ENCODE measurements at places on chromosomes 1 and 21.

DNA sequence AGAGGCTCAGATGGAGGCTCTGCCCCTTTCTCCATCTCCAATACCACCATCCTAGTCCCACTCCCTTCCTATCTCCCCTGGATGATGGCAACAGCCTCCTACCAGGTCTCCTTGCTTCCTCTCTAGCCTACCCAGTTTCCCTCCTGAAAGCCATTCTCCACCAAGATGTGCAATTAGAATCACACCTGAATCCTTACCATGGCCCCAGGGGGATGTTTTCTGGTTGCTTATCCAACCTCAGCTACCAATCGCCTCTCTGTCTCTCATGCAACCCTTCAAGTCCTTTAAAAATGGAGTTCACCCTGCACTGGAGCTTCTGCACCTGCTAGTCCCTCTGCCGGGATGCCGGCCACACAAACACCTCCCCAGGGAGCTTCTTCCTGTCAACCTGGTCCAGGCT is 2.9 kb downstream of the RCAN1 start:
- no peak for ATAC-seq

DNA sequence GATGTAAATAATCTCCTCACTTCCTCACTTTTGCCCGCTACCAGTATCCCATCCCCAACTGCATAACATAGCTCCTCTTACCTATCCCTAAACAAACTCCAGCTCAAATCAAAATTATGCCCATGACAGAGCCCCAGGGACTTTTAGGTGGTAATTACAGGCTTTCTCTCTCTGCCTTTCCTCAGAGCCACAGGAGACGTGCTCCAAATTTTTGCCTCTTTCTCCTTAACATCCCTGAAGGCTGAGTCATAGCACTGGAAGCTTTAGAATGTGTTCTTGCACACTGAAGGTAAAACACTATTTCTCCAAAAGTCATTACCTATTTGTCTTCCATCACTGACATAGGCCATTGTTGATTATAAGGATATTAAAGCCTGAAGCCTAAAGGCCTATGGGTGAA is 263.5 kb upstream of the PLD5 start:
- ATAC-seq = no peak

DNA sequence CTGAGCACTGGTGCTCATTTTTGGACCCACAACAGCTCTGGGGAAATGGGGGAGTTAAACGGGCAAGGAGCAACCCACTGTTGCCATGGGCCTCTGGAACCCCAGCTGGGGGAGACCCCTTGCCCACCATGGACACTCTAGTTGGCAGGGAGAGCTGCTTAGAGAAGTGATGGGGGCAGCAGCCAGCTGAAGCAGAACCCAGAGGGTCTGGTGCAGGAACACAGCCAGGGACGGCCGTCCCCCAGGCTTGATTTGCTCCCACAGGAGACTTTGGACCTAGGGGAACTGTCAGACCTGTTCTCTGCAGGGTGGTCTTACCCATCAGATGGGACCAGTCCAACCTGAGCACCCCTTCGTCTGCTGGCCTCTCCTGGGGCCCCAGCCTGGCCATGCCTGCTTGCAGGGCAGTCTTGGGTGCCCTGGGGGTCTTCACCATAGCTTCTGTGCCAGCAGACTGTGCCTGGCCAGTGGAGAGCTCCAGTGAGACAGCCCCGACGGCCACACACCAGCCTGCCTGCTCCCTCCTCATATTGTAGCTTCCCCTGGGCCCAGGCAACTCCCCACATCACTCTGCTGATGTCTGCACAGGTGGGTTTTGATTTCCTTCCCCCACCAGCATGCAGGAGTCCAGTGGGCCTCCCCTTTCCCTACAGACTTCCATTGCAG is 11.3 kb downstream of the SPATC1L start:
- ATAC-seq = no peak

DNA sequence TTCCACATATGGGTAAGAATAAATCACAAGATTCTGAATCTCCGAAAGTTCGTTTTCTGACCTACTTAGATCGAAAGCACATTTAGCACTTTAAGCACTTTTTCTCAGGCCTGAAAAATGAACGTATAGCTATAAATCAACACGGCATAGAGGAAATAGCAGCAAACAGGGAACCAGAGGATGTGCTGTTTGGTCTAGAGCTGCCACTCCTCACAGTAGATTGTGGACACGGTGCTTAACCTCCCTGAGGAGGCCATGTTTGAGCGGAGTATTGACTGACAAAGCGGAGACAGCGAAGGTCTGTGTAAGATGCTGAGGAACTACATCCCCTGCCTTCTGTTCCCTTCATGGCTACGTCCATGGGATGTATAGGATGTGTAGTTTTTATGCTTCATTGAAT is 452.8 kb upstream of the NCAM2 start:
- no peak for ATAC-seq

- ATAC-seq = no peak
Observed at GRCh38 chr1:174928541-174928940, 71.2 kb upstream of the CACYBP start.

DNA sequence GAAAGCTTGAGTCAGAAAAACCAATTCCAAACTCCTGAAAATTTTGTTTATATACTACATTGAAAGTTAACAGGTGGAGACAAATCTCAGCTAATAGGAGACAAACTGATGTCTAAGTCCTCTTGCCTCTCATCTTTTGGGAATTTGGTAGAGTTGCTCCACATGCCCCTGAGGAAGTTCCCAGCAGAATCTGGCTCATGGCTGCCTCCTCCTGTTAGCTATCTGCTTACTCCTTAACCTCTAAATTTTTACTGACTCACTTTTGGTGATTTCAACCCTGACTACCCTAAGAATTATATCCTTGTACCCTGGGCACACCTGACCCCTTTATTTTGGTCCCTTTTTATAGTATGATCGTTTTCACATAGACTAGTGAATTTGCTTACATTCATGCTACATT is 633.7 kb upstream of the USP24 start:
- peak; percentile 58 for ATAC-seq

DNA sequence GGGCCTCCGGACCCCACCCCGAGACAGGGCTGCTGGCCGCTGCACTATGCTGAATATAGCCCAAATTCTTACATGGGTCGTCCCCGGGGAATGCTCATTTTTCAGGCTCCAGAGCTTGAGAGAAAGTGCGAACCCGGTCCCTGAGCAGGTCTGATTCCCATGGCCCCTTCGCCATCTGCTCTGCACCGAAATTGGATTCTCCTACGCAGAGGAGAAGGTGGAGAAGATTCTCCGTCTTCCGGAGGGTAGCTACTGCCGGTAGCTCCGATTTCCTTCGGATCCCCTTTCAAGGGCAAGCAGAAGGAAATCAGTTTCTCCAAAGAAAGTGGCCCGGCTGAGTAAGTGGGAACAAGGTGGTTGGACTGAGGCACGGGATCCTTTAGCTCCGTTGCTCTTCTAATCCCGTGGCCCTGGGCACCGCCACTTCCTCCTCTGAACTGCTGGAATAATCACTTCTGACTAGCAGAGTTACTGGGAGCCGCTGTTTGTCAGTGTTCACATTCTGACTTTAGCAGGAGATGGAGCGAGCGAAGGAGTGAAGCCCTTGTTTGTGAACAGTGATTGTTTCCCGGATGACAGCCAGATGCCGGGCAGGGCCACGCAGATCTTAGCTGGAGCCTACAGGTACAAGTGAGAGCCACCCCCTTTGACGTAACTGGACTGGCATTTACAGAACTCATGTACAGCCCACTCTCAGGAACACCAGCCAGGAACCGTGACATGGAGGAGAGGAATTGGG is 1.1 kb upstream of the ZNF496 start:
- ATAC-seq = peak; percentile 10

DNA sequence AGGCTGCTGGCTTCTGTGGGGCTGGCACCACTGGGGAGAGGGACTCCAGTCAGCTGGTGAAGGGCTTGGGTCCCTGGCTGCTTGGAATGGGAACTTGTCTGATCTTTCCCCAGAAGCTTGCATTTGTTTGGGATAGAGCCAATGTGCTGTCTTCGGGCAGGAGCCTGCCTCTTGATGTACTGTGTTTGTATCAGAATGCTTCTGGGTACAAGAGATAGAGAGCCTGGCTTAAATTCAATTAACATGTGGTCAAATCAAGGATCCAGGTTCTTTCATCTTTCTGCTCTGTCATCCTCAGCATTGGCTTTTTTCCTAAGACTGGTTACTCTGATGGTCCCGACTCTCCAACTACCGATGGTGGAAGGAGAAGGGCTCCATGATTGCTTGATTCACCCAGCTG is 16.0 kb upstream of the PROK1 start:
- no peak for ATAC-seq

DNA sequence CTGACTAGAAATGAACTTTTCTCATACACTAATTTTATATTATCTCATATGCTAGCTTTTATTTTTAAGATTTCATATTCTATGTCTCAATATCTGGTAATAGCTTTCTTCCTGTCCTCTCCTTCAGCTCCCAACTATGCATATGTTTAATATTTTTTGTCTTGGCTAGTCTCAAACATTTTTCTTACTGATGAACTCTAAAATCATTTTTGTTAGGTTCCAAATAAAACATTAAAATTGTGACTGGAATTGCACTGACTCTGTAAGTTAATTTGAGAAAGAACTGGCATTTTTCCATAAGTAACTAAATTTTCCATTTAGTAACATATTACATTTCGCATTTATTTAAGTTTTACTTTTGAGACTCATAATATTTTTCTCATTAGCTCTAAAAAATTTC is 368.5 kb upstream of the DPYD start:
- ATAC-seq = no peak

- no peak for ATAC-seq
Observed at GRCh38 chr1:232322162-232322734, 307.7 kb downstream of the SIPA1L2 start.

DNA sequence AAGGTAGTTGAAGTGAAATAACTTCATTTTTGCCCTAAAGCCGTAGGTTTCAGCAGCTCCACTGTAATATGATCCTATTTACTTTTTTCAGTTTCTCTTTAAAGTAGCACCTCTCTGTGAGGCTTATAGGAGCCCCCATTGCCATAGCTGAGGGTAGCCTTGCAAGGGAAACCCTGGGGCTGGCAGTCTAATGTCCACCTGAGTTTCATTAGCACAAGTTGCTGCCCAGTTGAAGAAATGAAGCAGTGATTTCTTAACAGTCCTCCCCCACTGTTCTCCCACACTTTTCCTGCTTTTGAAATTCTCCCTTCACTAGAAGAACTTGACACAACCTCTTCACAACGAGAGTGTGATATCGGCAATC is 1.5 kb downstream of the HMCN1 start:
- ATAC-seq = peak; percentile 19

GRCh38 chr1:36387141-36387949 is 1.6 kb upstream of the STK40 start:
- ATAC-seq = no peak

- ATAC-seq = no peak
Observed at GRCh38 chr1:61391730-61392129, 309.4 kb downstream of the NFIA start.

GRCh38 chr1:239467730-239468129 is 81.4 kb downstream of the CHRM3 start:
- ATAC-seq = no peak

DNA sequence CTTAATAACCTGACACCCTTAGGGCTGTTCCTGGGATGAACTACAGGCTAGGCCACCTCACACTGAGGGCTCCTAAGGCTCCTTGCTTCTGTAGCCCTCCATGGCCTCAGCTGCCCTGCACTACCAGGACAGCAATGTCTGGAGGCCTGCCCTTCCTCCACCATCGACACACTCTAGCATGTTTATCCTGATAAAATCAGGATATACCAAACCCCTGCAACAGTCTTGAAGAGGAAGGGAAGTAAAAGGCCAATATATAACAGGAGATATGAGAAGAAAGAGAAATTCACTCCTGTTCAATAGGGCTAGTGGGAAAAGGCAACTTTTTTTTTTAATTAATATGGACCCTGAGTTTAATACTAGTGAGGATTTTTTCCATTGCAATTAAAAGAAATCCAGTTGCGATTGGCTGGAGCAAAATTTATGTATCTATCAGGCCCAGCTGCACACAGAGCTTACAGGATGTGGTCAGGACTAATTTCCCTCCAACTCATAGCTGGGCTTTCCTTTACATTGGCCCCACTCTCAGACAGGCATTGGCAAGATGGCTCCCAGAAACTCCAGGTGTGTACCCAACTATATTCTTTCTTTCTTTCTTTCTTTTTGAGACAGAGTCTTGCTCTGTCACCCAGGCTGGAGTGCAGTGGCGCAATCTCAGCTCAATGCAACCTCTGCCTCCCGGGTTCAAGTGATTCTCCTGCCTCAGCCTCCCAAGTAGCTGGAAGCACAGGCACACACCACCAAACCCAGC is 13.5 kb upstream of the ATP2B4 start:
- ATAC-seq = no peak

DNA sequence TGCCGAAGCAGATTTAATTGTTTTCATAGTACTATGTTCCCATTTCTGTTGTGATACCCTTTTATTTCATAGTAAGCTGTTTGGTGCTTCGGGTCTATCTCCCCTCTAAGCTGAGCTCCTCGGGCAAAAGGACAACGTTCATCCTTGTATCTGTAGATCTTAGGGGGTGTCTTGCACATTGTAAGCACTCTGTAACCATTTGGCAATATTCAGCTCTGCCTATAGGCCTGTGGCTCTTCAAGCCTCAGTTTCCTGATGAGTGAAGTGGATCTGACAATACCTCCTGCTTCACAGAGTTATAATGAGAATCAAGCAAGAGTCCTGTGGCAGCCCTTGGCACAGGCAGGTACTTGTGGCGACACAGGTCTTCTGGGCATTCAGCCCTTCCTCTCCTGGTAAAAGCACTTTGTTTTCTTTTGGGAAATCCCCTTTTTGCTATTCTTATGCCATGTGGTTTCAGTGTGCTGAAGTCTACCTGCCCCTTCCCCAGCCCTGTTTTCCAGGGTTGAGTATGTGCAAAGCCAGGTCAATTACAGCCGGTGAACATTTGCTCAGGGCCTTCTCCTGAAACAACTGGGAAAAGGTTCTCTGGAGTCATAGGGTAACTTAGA is 8.5 kb upstream of the EXO1 start:
- ATAC-seq = no peak

GRCh38 chr1:172990598-172991215 is 60.0 kb downstream of the TNFSF18 start:
- peak; percentile 93 for ATAC-seq

DNA sequence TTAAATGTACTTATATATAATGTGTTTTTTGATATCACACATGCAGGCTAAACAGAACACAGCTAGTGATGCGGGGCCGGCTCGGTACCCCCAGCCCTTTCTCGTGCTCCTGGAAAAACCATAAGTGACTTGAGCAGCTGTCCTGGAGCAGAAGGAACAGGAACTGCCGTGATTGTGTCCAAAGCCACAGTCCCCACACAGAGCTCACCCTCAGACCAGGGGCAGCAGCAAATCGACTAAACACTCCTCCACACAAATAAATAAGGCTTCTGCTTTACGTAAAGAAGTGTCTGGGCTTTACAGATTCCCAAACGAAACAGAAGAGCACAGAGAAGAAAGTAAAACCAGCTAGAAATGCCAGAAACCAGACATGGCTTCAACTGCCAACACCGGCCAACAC is 9.6 kb downstream of the UBE2J2 start:
- no peak for ATAC-seq

DNA sequence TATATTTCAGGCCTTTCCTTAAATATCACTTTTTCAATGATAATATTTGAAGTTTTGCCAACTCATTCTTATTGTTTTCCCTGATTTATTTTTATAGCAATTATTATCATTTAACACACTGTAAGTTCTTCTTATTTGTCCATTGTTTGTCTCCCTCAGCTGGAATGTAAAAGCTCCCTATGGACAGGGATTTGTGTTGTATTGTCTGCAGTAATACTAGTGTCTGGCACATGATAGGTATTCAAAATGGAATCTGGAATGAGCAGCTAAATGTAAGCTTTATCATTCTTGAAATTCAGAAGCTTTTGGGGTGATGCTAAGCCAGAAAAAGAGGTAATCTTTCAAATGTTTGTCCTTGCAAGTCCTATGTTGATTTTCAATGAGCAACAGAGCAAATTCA is 112.1 kb downstream of the NEGR1 start:
- no peak for ATAC-seq
